ENCODE measurements at places on chromosomes 6 and 20.

DNA sequence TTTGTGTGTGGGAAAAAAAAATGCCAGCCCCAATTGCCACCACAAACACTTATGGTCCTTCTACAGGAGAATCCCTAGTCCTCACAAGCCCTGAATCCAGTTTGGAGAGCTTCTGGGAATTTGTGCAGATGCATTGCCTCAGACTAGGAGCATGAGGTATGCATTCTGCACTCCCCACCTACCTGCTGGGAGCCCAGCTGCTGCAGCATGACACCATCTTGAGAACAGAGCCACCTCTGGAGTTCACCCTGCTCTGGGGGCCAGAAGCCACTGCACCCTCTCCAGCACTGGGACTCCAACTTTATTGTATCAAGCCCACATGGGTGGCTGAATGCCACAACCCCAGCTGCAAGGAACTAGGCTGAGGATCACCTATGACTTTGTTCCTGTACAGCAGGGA, 568.5 kb upstream of the ID4 start:
- DNase-seq, result no peak

GRCh38 chr6:41626917-41627316, 11.4 kb upstream of the MDFI start:
- no peak for DNase-seq

GRCh38 chr6:46845126-46845525, 51.9 kb downstream of the MEP1A start:
- DNase-seq, result no peak

- DNase-seq, result no peak
Observed at GRCh38 chr6:126941751-126942150, 176.7 kb upstream of the RSPO3 start.

DNA sequence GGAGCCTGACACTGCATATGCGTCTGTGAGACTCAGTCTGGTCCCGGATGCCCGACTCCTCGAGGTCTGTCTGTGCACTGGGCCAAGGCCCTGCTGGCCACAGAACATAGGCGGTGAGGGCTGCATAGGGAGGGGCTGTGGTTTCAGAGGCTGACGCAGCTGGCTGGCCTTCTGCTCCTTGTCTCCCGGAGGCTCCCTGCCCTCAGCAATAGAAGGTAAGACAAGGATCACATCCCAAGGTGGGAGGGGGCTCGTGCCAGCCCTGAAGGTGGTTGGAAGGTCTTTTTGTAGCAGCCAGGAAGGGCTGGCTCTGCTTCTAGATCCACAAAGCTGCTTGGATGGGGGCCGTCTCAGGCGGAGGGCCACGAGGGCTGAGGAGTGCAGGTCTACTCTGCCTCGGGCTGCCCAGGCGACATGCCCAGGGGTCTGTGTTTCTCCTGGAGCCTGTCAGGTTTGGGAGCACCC, 239.8 kb upstream of the SULF2 start:
- DNase-seq, result peak; percentile 71

DNA sequence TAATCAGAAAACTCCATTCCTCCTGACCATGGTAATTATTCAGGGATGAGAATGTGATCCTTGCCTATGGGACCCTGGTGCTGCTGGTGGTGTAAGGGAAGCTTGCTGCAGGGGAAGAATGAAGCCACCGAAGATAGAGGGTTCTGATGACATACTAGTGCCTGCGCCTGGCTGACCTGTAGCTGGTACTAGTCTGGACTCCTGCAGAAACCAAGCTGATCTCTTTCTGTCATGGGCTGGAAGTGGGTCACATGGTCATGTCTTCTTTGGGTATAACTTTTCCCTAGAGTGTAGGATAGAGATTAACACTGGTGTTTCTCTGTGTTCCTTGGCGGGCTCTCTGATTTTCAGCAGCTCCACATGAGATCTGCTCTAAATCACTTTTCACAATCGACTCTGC, 8.6 kb upstream of the SLC4A11 start:
- no peak for DNase-seq

- DNase-seq, result peak; percentile 71
Observed at GRCh38 chr20:38222231-38222922, 38.2 kb downstream of the KIAA1755 start.

DNA sequence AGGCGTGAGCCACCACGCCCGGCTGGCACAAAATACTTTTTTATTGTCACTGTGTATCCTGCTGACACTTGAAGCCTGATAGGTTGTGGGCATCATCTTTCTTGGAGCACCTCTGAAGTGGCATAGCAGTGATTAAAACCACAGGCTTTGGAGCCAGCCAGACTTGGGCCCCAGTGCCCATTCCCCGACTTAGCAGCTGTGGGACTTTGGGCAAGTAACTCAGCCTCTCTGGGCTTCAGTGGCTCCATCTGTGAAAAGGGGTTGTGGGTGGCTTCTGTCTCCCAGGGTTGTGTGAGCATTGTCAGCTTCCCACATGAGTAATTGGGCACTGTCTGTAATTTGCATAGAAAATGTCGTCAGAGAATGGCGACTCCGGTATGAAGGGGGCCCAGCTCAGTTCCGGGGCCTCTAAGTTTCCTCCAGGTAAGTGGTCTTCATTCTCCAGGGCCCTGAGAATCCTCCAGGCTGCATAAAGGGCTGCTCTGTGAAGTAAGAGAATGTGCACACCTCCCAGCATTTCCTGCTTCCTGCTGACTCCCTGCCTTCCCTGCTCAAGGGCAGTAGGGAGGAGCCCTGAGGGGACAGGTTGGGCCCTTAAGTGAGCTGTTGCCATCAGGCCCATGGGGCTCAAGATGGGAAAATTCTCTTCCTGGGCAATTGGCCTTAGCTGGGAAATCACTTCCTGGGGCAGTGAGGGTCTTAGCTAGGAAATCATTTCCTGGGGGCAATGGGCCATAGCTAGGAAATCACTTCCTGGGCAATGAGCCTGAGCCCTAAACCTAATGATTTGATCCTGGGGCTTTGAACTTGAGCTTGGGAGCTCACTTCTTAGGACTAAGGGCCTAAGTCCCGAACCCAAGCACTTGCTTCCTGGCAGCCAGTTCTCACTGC, 27.2 kb downstream of the ARHGAP40 start:
- DNase-seq, result no peak

- no peak for DNase-seq
Observed at GRCh38 chr6:105867277-105867676, 218.9 kb upstream of the PRDM1 start.

GRCh38 chr20:15100506-15101160, 763.2 kb upstream of the FLRT3 start:
- peak; percentile 33 for DNase-seq

Measured in RPMI8226 (cell line).